MCF 10A (cell line): ENCODE measurements at places on chromosomes 4 and X. TPM values are rescaled to one million over a fixed set of nuclear protein-coding genes. Genes with fewer than 3 reads are reported as not detected.

The ADH6 gene
- total RNA-seq, result not detected in 2 replicates

The HERC5 gene
- 0.54 and 0.63 TPM in 2 replicates for total RNA-seq

The GRIA3 gene
- not detected in 2 replicates for total RNA-seq

The IQCM gene
- total RNA-seq, result not detected in 2 replicates

The DDX53 gene
- not detected in 2 replicates for total RNA-seq

The PGRMC2 gene
- total RNA-seq, result 54.3 and 68.5 TPM in 2 replicates

The CT55 gene
- not detected in 2 replicates for total RNA-seq

The CCNA2 gene
- total RNA-seq, result 12.1 and 22.0 TPM in 2 replicates

The ASMT gene
- total RNA-seq, result not detected in 2 replicates

The SEPTIN11 gene
- total RNA-seq, result 57.1 and 82.7 TPM in 2 replicates

The CYSLTR1 gene
- 0.16 TPM in 1 of 2 replicates, not detected in the other for total RNA-seq
